ENCODE measurements at places on chromosomes 1 and 21.
A peak's percentile ranks its signal among the peaks of the same experiment; 100 is the strongest.

GRCh38 chr1:54409156-54410142 lies 3.3 kb upstream of the SSBP3 start:
- DNase-seq = peak; percentile 57

- peak; percentile 22 for DNase-seq
Measured at GRCh38 chr1:236753516-236753915, 41.6 kb upstream of the MTR start.

DNA sequence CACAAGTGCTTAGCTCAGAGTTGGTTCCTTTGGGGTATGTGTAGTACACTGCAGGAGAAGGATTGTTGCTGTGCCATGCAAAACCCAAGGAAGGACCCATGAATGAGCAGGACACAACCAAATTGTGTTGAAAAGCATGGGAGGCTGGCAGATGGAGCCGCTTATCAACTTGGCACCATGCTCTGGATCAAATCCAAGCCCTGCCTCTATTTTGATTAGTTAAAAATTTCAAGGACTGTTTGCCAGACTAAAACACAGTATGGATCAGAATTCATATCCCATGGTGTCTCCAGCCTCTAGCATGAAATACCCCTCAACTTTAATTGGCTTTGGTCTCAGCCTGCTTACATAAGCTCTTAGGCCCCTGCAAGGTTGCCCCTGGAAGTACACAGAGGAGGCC lies 27.8 kb downstream of the CCDC185 start:
- no peak for DNase-seq

- no peak for DNase-seq
Measured at GRCh38 chr1:95353194-95353593, 119.2 kb downstream of the RWDD3 start.
